ENCODE measurements at places on chromosomes 1 and 21.

GRCh38 chr1:8858888-8859706 is 19.4 kb downstream of the ENO1 start:
- peak; percentile 17 for DNase-seq

GRCh38 chr1:150271291-150271959 is 1.2 kb upstream of the C1orf54 start:
- no peak for DNase-seq

GRCh38 chr1:9260059-9260766 is 25.6 kb downstream of the H6PD start:
- DNase-seq: no peak

DNA sequence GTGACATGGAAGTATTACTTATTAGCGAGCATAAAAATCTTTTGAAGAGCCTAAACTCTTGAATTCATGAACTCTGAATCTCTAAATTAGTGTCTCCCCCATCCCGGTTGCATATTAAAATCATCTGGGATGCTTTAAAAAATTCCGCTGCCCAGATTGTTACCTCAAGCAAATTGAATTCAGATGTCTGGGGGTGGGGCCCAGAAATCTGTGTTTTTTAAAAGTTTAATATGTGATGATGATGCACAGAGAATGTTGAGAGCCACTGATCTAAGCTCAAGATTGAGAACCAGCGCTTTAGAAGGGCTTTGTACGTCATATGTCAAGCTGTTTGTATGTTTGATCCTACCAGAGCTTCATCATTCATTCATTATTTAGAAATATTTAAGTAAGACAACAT is 446.8 kb downstream of the NUF2 start:
- DNase-seq: no peak

Data from substantia nigra (tissue), 51 donors.